Activated CD4-positive, alpha-beta T cell treated with anti-CD3 and anti-CD28 coated beads, Interleukin-2, Interleukin-6, amounts not matched to agents 100 ng/mL and 50 ng/mL, durations not matched to agents 16 hours and 8 hours (primary cell): ENCODE measurements at places on chromosomes 7 and 10.
A peak's percentile ranks its signal among the peaks of the same experiment; 100 is the strongest.

DNA sequence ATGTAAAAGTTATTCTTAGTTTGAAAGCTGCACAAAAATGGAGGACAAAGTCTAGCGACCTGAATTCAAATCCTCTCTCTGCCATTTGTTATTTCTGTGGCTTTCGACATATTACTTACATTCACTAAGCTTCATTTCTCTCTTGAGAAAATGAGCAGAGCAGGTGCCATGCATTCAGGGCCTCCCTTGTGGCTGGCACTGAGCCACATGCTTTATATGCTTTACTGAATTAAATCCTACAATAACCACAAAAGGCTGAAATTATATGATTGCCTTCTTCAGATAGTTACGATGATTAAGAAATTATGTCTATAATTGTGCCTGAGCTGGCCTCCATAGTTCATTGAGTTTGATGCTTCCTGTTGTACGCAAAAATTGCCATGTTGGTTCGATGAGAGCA is 98.7 kb downstream of the NPSR1 start:
- DNase-seq = no peak

DNA sequence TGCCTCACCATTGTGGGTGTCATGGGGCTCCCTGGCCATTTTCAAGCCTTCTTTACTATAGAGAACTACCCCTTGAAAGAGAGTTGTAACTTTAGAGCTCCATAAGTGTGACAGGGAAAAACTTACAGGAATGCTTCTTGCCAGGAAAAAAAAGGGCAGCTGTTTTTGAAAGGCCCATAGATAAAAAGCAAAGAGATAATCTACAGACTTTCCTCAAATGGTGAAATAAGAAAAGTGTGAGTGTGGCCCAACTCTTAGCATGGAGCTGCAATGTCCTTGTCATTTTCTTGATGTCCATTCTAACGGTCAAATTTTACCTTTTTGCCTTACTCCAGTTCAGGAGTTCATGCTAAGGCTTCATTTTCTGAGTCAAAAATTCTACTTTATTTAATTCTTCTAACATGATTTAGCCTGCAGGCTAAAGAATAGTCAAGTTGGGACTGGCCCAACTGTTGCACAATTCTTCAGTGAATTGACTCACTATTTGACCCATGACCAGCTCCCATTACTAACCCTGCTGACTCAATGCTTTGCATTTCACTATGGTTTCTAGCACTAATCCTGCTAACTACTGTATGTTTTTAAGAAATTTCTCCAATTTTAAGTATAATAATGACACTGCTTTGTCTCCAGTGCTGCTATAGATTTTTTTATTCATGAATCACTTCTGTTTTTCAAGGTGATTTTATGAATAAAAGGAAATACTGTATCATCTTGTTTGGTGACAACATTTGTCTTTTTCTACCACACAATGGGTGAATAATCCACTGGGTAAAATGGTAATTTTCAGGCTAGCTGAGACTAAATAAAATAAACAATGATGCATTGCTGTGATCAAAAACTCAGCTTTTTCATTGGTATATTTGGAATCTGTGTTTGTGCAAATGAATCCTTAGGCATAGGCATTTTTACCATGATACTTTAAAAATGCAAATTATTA is 41.4 kb upstream of the SGCE start:
- DNase-seq = no peak

GRCh38 chr10:4391683-4392082 is 434.3 kb upstream of the AKR1E2 start:
- no peak for DNase-seq

- DNase-seq = no peak
Measured at GRCh38 chr7:88599528-88599927, 160.0 kb upstream of the ZNF804B start.

DNA sequence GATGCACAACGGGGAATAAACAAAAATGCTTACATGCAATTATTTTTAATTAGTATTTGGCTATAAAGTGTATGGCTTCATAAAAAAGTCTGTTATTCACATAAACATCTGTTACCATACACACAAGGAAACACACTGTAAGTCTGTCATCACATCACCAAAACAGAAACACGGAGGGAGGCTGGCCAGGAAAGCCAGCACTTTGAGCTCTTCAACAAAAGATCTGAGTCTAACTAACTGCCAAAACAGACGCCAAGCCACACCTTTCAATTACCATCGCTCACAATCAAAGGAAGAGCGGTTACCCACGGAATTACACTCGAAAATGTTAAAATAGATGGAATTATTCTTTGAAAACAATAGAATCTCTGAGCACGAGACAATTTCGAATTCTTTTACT is 49.2 kb upstream of the MGMT start:
- no peak for DNase-seq

GRCh38 chr10:99975106-99975829 is 34.5 kb downstream of the DNMBP start:
- no peak for DNase-seq

DNA sequence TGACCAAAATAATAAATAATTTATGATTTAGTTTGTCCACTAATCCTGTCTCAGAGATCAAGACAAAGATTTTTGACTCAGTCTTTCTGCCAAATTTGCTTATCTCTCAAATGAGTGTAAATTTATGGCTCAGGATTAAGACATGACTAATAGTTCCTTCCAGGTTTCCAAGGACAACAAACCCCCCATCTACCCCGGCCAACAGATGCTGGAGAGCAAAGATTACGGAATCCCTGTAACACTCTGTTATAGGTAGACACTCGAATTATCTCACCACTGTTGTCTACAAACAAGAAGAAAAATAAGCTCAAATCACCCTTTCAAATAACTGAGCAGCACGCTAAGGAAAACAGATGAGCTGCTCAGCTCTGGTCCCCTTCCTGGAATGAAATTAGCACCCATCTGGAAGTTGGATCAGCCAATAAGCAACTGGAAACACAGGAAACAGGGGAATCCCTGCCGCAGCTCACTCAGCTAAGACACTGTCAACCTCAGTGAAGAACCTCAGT is 56.8 kb upstream of the SVIL start:
- no peak for DNase-seq

- DNase-seq = no peak
Measured at GRCh38 chr10:32163762-32164148, 107.5 kb upstream of the KIF5B start.

DNA sequence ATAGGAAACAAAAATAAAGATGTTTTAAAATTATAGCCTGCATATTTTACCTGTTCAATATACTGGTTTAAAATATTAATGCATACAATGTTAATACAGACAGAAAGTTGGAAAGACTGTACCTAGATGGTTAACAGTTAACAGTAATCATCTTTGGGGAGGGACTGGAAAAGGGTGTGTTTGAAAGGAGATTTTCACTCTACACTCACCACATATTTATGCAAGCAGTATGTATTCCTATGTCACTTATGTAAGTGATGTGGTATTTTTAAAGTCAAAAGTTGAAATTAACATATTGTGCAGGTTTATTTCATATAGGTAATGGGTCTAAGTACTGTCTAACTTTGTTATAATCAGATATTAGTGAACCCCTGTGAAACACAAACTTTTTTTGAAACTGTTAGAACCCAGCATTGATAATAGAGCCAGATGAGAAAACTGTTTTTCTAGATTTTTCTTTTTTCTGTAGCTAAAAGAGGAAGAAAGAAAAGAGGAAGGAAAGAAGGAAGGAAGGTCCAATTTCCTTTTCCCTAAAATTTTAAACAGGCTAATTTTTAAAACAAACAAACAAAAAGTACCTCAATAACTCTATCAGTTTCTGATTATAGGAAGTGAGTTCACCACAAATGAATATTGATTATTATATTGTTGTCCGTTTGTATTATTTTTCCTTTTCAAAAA is 9.0 kb upstream of the STARD3NL start:
- DNase-seq = no peak

- no peak for DNase-seq
Measured at GRCh38 chr7:7109934-7110333, 72.4 kb upstream of the C1GALT1 start.

DNA sequence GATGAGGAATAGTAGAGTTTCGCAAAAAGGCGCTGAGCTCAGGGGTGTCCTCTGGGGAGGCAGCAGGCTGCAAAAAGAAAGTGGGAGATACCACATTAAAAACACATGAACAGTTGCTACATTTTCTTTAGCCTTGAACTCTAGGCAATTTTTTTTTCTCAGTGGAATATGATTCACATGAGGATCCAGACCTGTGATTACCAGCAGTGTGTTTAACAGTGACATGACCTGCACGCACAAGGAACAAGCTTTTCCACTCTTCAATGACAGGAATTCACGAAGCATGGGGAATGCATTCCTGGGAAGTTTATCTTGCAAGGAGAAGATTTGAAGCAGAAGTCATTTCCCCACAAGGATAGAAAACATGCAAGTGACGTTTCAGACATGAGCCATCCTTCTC is 161.6 kb downstream of the ITGA8 start:
- no peak for DNase-seq

- no peak for DNase-seq
Measured at GRCh38 chr10:59688921-59689351, 20.7 kb downstream of the SLC16A9 start.

- no peak for DNase-seq
Measured at GRCh38 chr7:96233084-96233483, 88.8 kb downstream of the SLC25A13 start.

DNA sequence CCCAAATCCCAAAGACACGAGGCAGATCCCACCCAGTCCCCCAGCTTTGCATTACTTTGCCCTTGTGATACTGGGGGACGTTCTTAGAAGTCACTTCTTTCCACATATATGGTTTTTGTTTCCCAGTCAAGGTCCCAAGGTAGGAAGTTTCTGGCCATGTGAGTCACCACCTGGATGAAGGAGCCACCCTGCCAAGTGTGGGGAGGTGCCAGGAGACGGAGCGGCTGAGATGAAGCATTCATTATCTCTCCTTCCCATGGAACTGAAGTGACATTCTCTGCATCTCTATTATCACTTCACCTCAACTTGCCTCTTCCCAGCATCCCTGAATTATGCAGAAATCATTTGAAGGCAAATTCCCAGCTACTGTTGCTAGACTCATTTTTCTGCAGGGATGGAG is 136.2 kb upstream of the INSYN2A start:
- no peak for DNase-seq

DNA sequence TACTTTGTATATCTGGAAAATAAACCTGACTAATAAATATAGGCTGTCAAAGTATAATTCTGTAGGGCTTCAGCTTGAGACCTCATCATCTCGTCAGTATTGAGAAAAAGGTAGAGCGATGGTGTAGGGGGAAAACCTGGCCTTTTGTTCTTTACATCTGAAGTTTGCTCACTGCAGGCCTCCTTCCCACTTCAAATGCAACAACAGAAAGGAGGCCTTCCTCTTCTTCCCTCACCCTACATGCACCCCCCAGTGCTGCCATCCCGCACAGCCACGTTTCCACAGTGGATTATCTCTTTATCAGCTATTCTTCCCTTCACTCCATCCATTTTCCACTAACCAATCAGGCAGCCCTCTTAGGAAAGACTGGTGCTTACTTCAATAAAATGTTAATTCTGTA is 112.3 kb downstream of the VTI1A start:
- no peak for DNase-seq

- DNase-seq = no peak
Measured at GRCh38 chr10:131141645-131142516, 169.6 kb downstream of the TCERG1L start.

DNA sequence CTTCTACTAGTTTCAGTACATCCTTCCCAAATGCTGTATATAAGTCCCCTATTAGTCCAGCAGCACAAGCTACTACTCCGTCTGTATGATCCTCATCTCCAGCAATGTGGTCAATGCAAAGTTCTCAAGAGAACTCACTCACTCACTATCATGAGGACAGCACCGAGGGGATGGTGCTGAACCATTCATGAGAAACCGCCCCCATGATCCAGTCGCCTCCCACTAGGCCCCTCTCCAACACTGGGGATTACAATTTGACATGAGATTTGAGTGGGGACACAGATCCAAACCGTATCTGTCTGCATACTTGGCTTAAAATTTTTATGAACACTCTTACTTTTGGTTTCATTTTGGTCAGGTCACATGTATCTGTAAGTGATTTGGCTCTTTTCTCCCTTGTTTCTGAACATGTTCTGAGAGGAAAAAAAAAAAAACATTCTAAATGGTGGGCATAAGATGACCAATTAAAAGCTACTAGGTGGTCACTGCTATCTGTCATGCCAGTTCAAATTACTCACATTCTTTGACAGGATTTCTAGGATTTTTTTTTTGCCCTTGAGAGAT is 60.1 kb downstream of the ZNF783 start:
- DNase-seq = no peak

GRCh38 chr10:100895346-100895745 is 17.4 kb upstream of the SLF2 start:
- DNase-seq = no peak

GRCh38 chr10:23457632-23458417 is 18.9 kb downstream of the OTUD1 start:
- no peak for DNase-seq

DNA sequence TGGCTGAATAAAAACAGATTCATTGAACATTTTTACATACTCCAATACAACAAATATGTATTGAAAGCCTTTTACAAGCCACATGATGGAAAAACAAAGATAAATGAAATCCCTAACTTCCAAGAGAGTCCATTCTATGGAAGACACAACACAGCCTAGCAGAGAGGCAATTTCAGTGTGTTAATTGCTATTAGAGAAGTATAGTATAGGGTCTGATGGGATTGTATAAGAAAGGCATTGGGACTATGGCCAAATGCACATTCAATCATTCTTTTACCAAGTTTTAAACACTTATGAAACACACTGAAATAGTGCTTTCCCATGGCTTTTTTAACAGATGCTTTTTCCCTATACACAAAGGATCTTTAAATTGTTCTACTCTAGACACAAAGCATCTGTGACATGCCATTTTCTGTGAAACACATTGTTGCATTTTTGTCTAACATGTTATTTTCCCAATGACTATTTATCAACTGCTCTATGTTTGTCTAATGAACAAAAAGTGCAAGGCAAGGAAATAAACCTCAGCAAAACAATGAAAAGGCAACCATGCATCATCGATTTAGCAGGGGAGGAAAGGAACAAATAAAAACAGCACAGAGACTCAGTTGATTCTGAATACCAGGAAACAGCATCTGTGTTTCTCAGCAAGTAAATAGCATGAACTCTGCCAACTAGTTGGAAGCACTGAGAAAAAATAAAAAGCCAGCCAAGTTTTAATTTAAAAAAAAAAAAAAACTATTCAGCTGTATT is 42.4 kb upstream of the PHYHIPL start:
- DNase-seq = no peak

- DNase-seq = no peak
Measured at GRCh38 chr7:157597562-157597961, 260.8 kb downstream of the DNAJB6 start.

- peak; percentile 9 for DNase-seq
Measured at GRCh38 chr7:132709971-132710567, 133.8 kb upstream of the PLXNA4 start.

GRCh38 chr10:78207216-78207615 is 173.6 kb downstream of the RPS24 start:
- no peak for DNase-seq

- no peak for DNase-seq
Measured at GRCh38 chr7:2162959-2163358, 69.8 kb downstream of the MAD1L1 start.

GRCh38 chr10:6279540-6280267 is 77.0 kb downstream of the PFKFB3 start:
- no peak for DNase-seq

- no peak for DNase-seq
Measured at GRCh38 chr7:1096156-1097119, 8.5 kb downstream of the GPER1 start.
